Activated T-cell treated with anti-CD3 and anti-CD28 coated beads, Interleukin-2, amount 50 U/mL, for 48 hours (primary cell): ENCODE measurements at places on chromosomes 11 and 22.

DNA sequence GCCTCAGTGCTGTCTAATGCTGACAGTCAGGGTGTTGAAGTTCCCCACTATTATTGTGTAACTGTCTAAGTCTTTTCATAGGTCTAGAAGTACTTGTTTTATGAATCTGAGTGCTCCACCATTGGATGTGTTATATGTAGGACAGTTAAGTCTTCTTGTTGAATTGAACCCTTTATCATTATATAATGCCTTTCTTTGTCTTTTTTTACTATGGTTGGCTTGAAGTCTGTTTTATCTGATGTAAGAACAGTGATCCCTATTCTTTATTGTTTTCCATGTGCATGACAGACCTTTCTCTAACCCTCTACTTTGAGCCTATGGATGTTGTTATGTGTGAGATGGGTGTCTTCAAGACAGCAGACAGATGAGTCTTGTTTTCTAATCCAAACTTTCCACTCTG is 107.8 kb upstream of the C11orf58 start:
- DNase-seq: no peak

DNA sequence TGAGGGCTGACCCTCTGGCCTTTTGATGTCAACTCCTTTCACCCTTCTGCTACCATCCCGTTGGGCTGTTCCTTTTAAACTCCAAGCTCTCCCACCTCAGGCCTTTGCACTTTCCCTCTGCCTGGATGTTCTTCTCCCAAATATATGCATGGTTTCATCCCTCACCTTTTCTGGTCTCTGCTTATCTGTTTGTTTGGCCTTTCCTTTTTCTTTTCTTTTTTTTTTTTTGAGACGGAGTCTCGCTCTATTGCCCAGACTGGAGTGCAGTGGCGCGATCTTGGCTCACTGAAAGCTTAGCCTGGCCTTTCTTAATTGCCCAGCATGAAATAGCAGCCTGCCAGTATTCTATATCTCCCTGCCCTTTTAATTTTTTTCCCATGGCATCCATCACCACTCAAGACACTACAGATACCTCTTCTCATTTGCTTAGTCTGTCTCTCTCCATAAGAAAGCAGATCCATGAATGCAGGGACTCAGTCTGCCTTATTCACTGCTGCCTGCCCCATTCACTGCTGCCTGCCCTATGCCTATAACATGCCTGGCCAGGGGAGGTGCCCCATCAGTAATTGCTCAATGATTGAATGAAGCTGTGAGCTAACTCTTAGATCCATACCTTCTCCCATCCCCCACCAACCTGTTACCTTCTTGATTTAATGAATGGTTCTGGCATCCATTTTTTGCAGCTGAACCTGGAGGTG is 58.4 kb upstream of the CLTCL1 start:
- DNase-seq: no peak

DNA sequence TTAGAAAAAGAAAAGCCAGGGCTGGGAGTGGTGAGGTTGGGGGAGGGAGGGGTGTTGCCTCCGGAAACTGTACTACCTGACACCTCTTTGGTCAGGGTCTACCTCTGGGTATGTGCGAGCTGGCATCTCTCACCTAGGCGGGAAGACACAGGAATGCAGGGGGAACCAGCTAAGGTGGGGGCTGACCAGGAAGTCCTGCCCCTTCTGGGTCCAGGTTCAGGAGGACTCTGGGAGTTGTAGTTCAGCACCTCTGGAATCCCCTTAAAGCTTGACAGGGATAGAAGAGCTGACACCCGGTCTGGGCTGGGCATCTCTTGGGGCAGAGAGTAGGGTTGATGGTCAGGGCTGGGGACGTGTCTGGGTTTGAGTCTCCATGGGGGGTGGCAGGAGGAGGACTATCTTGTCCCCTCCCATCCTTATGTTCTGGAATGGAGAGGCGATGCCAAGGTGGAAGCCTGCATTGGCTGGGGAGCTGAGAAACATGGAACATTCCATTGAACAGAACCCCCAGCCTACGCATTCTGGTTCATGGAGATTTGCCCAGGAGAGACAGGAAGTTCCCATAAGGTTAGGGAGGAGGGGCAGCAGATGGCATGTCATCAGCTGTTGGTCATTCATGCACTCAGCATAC is 2.1 kb upstream of the KIAA1671 start:
- DNase-seq: no peak

DNA sequence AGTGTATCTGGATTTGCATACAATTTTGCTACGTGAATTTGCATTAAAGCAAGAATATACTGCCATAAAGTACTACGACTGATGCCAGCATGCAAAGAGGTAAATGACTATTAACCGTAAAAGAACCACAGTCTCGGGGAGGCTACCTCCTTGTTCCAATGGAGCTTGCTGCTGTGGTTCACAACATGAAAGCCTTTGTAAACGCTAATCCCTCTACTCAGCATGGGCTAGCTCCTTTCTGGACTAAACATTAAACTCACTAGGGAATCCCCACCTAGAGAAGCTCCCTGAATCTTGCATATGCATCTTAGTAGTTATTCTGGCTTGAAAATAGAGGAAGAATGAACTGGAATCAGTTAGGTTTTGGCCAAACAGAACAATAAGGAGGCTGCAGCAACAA is 60.5 kb upstream of the ARHGAP32 start:
- DNase-seq: no peak

GRCh38 chr22:22748297-22748743 is 103.9 kb downstream of the GGTLC2 start:
- DNase-seq: peak; percentile 63

GRCh38 chr11:93728792-93729128 is 12.5 kb downstream of the TAF1D start:
- DNase-seq: no peak

DNA sequence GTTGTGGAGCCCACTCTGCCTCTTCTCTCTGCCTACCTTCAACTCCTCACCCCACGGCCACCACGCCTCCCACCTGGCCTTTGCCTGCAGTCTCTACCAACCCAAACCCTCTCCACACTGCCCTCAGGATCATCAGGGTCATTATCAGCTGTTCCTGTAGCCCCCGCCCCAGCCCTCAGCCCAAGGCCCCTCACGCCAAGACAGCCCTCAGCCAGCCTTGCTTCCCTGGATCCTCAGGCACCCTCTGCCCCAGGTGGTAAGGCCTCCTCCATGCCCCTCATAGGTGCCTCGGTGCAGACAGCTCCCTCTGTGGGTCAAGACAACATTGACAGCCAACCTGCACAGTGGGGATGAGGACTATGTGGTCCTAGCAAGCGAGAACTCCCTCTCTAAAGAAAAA is 1.7 kb downstream of the SBF1 start:
- DNase-seq: peak; percentile 69

GRCh38 chr11:79503028-79503427 is 62.2 kb upstream of the TENM4 start:
- DNase-seq: no peak

GRCh38 chr11:21323617-21324016 is 654.2 kb downstream of the NELL1 start:
- no peak for DNase-seq

DNA sequence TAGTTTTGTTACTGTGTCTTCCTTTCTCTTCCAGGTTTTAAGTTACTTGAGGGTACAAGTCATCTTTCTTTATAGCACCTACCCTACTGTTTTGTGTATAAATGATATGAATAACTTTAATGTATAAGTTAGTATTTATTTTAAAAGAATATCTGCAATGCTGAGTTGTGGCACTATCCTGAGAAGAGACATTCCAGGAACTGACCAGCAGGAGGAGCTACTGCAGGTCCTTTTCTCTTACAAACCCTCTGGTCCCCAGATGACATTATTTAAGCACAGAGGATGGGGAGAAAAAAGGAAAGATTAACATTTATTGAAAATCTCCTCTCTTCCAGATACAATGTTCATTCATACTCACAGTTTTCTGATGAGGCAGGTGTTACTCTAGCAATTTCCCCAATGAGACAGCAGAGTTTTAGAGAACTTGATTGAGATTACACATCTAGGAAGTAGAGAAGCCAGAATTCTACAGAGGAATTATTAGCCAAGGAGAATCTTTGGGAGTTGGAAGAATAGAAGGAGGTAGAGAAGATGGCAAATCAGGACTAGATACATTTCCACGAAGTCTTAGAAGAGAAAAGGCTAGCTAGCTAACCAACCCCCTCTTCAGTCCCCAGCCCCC is 541.2 kb upstream of the API5 start:
- DNase-seq: no peak

DNA sequence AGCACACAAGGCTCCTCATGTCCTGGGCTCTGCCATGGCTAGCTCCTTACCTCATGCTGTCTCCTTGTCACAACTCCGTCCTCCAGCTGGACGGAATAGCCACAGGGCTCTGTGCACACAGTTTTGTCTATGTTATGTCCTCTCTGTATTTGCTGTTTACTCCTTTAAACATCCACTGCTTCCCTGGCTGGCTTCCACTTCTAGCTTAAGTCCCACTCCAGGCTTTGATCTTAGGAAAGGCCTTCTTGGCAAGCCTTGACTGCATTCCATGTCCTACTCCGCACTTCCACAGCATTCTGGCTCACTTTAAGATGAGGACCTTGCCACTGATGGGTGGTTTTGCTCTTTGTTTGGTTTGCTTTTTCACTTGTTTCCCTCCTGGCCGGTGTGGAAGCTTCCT is 22.9 kb upstream of the ROBO3 start:
- no peak for DNase-seq

GRCh38 chr22:50556703-50557102 is 6.0 kb downstream of the SYCE3 start:
- no peak for DNase-seq

GRCh38 chr11:121536126-121536525 is 83.4 kb upstream of the SORL1-AS1 start:
- DNase-seq: no peak

- DNase-seq: no peak
Observed at GRCh38 chr11:104219096-104219495, 55.1 kb upstream of the PDGFD start.

GRCh38 chr11:100105255-100105981 is 581.7 kb upstream of the ARHGAP42 start:
- no peak for DNase-seq

DNA sequence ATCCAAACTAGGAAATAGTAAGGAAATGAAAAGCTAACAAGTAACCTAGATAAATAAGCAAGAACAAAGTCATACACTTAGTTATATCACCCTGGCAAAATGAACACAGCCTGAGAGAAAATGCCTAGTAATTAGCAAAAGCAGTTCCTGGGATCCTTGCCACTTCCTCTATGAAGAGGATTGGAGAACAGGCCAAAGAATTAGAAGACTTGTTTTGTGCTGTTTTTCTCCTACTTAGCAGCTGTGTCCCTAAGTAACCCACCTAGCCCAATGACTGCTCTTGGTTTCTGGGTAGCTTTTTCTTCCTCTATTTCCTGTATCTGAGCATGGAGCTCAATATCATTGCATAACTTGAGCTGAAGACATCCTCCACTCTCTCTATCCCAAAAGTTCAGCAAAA is 713.9 kb downstream of the ETS1 start:
- no peak for DNase-seq

- DNase-seq: no peak
Observed at GRCh38 chr11:46696212-46696558, 4.2 kb downstream of the ARHGAP1 start.

GRCh38 chr11:1077033-1077416 is 2.4 kb downstream of the MUC2 start:
- DNase-seq: no peak

- no peak for DNase-seq
Observed at GRCh38 chr11:86181379-86181778, 63.2 kb upstream of the EED start.

DNA sequence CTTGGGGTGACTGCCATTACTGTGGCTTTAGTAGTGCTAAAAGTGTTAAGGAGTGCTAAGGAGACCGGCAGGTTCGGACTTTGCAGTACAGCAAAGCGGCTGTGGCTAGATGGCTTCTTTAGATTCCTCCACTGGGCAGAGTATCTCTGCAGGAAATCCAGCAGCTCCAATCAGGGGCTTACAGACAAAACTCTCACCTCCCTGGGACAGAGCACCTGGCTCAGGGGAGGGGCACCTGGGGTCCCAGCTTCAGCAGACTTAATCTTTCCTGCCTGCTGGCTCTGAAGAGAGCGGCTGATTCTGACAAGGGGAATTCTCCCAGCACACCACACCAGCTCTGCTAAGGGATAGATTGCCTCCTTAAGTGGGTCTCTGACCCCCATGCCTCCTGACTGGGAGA is 668.8 kb upstream of the TENM4 start:
- no peak for DNase-seq

DNA sequence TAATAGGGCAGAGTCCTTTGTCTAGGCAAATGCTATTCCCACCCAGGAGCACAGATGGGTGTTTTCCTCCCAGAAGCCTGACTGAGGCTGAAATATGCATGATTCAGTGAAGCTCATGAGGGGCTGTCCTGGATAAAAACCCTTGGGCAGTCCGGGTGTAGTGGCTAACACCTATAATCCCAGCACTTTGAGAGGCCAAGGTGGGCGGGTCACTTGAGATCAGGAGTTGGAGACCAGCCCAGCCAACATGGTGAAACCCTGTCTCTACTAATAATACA is 48.6 kb upstream of the LMO2 start:
- no peak for DNase-seq

GRCh38 chr22:30221121-30221992 is 25.2 kb downstream of the LIF start:
- peak; percentile 67 for DNase-seq
